ENCODE measurements at places on chromosomes 5 and 9.
A peak's percentile ranks its signal among the peaks of the same experiment; 100 is the strongest.

GRCh38 chr9:134328841-134329575 lies 2.8 kb downstream of the RXRA start:
- DNase-seq: peak; percentile 40

DNA sequence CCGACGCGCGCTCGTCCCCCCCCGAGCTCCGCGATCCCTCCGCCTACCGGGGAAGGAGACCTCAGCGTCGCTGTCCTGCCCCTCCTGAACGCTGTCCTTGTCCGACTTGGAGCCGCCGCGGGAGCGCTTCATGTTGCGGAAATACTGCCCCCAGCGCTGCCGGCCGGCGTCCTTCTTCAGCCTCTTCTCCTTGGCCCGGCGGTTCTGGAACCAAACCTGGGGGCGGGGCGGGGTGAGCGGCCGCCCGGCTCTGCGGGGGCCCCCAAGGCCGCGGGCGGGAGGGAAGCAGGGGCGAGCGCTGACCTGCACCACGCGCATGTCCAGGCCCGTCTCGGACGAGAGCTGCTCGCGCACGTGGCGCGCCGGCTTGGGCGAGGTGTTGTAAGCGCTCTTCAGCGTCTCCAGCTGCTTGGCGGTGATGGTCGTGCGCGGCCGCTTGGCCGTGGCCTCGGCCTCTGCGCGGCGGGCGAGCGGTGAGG lies 6.3 kb downstream of the LHX3 start:
- DNase-seq: no peak

- peak; percentile 26 for DNase-seq
These were observed 13.9 kb downstream of the TLR4 start for GRCh38 chr9:117718085-117718484.

GRCh38 chr5:58545912-58546311 lies 37.0 kb upstream of the RAB3C start:
- no peak for DNase-seq

- DNase-seq: no peak
These were observed 7.0 kb upstream of the NKD2 start for GRCh38 chr5:1001406-1002270.

- DNase-seq: peak; percentile 71
These were observed 1.7 kb upstream of the POMT1 start for GRCh38 chr9:131500939-131501541.

GRCh38 chr9:103193992-103194391 lies 198.9 kb downstream of the CYLC2 start:
- DNase-seq: no peak

- peak; percentile 66 for DNase-seq
These were observed 58.5 kb downstream of the ZNF462 start for GRCh38 chr9:106921341-106921899.

- DNase-seq: no peak
These were observed 17.3 kb downstream of the LPCAT1 start for GRCh38 chr5:1506242-1507013.

GRCh38 chr5:124828731-124829234 lies 82.3 kb upstream of the ZNF608 start:
- DNase-seq: no peak

GRCh38 chr9:5651246-5651645 lies 22.3 kb downstream of the RIC1 start:
- DNase-seq: peak; percentile 42
